ENCODE measurements at places on chromosomes 4 and X. TPM values are rescaled to one million over a fixed set of nuclear protein-coding genes. Genes with fewer than 3 reads are reported as not detected.

Gene GRIA3
- total RNA-seq = not detected

DNA sequence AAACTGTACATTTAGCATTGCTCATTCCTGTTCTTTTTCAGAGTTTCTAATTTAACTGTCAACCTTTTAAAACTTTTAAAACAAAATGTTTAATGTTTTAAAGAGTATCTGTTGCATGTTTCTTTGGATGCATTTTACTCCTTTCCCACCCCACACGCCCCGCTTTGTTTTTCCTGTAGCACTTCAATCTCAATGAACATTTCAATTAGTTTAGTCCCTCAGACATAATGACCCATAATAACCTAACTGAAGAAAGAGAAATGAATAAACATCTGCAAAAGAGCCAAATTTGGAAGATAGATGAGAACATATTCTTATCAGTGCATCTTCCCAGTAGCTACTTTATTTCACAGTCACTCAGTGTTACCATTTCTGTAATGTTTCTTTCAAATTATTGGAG is 7.5 kb downstream of the PCDH10 start:
- DNase-seq = no peak

GRCh38 chr4:102867278-102868152 is 1.3 kb upstream of the CISD2 start:
- DNase-seq = no peak

Gene EXOC1L
- total RNA-seq = not detected

DNA sequence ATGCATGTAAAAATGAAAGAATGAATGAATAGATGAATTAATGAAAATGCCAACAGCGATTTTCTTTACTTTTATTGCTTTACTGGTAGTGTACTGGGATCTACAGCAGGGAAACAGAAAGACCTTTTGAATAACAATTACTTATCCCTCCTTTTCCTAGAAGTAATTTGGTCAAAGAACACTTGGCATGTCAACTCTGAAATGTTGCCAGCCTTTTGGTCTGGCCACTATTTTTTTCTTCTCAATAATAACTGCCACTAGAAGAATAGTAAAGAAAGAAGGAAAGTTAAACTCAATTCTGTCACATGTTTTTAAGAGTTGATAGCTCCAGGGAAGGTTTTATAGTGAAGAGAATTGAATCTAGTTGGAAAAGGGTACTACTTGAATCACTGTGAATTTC is 52.9 kb downstream of the EPHA5 start:
- DNase-seq = no peak

- no peak for DNase-seq
These were observed 112.2 kb upstream of the PJA1 start for GRCh38 chrX:69277369-69277990.

Gene BRCC3
- total RNA-seq = 10.0 TPM

DNA sequence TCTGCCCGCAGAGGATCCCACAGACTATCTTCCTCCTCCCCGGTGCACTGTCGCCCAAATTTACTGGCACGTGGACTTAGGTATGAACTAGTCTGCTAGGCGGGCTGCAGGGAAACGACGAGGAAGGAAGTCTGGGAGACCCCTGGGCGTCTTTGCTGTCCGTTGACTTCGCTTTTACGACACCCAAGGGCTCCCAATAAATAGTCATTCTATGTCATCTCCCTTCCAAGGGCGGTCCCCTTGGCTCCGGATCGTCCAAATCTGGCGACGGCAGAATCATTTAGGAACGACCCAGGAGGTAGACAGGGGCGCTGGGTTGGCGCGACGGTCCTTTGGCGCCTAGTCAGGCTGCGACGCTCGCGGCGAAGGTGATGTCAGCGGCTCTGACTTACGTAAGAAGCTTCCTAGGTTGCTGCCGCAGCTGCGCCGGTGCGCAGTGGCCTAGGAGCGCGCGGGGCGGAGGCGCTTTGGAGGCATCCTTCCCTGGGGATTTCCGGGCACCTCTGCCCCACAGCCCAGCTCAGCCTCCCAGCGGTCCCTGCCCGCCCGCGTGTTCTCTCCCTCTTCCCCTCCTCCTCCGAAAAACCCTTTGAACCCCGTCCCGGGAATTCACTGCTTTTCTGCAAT is 2.2 kb downstream of the NHS start:
- DNase-seq = no peak

Gene PPARGC1A
- total RNA-seq = 2.7 TPM

Gene IL13RA1
- 47.9 TPM for total RNA-seq

Gene GPR34
- not detected for total RNA-seq

GRCh38 chr4:93289241-93289640 is 539.3 kb upstream of the ATOH1 start:
- no peak for DNase-seq

GRCh38 chr4:108058685-108059440 is 69.2 kb downstream of the HADH start:
- no peak for DNase-seq

DNA sequence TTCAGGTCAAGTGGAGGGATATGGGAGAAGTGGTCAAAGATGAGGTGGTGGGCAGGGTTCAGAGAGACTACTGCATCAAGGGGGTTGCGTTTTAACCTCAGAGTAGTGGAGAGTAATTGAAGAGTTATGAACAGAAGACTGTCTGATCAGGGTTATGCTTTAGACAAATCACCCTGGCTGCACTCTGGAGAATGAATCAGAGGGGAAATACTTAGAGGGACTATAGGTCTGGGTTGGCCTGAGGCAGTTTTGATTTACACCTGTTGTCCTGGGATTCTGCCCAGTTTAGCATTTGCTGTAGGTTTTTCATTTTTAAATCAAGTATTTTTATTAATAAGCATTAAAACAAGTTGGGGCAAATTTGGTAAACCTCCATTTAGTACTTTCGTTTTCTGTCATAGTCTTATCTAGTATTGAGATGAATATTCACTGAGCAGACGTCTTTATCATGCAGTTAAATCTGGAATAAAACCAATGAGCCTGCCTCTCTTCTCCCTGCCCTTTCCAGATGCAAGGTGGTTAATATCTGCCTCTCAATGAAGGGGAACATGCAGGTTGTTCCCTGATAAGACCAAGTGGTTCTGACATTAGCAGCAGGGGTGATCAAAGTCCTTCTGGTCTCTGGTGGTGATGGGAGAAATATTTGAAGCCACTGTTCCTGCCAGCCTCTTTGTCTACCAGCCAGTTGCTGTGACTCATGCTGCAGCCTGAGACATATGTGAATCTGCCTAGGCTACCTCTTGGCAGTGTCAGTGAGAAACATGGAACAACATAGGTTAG is 116.0 kb upstream of the RPS6KA3 start:
- DNase-seq = no peak

GRCh38 chrX:106302304-106302703 is 134.2 kb downstream of the PWWP3B start:
- no peak for DNase-seq

DNA sequence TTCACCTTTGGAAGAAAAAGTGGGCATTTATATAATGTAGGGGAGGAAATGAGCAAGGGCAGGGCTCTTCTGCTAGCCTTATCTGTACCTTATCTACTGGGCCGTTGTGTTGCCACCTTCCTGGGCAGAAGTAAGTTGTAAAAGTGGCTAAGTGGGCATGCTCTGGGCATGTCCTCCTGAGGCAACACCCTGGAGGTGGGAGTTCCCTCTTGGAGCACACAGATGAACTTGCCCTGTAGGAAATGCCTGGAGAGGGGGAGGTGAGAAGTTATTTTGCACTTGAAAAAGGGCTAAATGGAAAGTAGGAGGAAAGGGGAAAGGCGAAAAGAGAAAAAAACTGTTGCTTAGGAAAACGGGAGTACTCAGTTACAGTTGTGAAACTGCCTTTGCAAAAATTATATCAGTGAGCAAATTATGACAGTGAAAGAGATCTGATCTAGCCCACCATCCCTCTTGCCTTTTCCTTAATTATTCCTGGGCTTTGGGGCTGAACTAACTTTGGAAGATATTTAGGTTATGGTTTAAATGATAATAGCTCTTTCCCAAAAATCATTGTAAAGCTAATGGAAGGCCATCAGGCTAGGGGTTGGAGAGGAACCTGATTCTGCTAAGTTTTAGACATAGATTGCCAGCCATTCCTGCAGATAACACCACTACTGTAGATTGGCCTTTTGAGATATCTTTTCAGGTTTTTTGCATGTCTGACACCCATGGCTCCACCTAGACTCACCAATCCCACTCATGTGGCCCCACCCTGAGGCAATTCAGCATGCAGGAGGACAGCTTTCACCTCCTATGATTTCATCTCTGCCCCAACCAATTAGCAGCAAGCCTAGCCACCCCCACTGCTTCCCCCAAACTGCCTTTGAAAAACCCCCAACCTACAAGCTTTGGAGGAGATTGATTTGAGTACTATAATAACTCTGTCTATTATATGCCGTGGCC is 20.5 kb upstream of the ZNF81 start:
- no peak for DNase-seq

Gene CCNB3
- total RNA-seq = 0.13 TPM

Gene TCEANC
- 1.2 TPM for total RNA-seq

Gene BMX
- 68.9 TPM for total RNA-seq

- peak; percentile 67 for DNase-seq
These were observed 124.2 kb upstream of the DGKK start for GRCh38 chrX:50594788-50595187.

Gene CCKAR
- total RNA-seq = not detected

DNA sequence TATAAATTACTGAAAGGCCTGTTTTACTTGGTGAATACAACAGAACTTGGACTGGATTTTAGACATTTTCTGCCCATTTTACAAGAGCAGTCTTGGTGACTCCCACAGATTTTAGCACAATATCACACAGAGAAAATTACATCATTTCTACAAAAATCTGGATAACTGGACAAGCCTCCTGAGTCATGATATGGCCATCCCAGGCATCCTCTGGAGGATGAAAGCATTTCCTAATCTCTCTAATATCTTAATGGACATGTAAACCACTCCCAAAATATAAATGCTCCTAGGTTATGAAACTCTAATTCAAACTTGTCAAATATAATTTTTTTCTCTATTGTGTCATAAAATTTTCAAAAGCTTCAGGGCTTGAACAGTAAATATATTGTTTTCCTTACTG is 1170.8 kb upstream of the PCDH7 start:
- DNase-seq = no peak

DNA sequence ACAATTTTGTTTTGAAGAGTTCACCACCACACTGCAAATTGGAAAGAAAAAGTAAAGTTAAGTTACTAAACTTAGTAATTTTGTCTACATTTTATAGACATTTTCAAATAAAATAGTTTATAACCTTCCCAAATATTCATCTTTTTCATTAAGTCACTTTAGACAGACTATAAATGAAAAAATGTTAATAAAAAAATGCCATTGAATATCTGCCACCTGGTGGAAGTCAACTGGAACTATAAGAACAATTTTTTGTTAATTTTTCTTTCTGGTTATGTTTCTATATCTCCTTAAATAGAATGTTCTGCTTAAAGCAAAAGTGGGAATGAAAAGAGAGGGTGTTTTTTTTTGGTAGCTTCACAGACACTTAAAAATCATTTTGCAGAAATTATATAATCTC is 534.4 kb upstream of the PCDH10 start:
- peak; percentile 5 for DNase-seq

DNA sequence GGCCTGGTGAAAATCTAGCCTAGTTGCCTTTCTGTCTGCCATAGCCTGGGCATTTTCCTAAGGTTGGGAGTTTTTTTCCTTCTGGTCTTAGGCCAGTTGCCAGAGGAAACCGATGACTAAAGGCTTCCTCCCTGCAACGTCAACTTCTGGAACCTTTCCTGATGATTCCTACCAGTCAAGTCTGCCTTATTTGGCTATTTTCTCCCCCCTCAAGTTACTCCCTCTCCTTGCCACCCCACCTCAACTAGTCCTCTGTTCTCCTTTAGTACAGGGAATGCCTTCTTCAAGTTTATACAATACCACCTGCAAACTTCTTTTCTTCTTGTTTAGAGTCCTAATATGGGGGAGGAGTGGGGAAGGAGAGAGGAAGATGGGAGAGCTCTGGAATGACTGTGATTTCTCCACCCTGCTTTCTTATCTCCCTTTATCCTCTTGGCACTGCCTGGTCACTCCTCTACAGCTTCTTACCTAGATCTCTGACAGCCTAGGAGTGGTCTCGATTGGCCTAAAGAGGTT is 10.6 kb downstream of the MSN start:
- peak; percentile 91 for DNase-seq

Gene SUPT20HL2
- not detected for total RNA-seq

DNA sequence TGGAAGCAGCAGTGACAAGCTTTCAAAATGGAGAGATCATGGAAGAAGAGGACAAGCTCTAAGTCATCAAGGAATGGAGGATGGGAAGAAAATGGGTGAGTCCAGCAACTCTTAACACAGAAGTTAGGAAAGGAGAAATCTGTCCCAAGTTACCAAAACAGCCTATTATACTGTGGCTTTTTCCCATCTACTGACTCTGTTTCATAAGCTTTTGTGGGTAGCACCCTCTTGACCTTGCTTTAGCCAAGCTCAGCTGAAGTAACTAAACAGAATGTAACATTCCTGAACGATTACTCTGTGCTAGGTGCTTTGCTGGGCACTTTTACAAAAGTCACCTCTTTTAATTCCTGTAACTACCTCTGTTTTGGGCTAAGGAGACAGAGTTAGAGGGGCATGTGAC is 54.9 kb downstream of the MAP7D2 start:
- DNase-seq = no peak

- DNase-seq = no peak
These were observed 39.5 kb downstream of the NEIL3 start for GRCh38 chr4:177349191-177349590.

- DNase-seq = peak; percentile 53
These were observed 14.9 kb downstream of the RPGR start for GRCh38 chrX:38312436-38312835.

All from dermis microvascular lymphatic vessel endothelial cell (primary cell).